ENCODE measurements at places on chromosomes 2 and 18. TPM values are rescaled to one million over a fixed set of nuclear protein-coding genes. Genes with fewer than 3 reads are reported as not detected.
A peak's percentile ranks its signal among the peaks of the same experiment; 100 is the strongest.

The REG3G gene
- not detected for polyA plus RNA-seq

The ST6GAL2 gene
- polyA plus RNA-seq: 24.7 TPM

The CHN1 gene
- polyA plus RNA-seq: 34.7 TPM

The ARPC2 gene
- polyA plus RNA-seq: 260 TPM

The UGT1A6 gene
- polyA plus RNA-seq: 2.7 TPM

The KCNS3 gene
- polyA plus RNA-seq: 9.2 TPM

The MREG gene
- 25.4 TPM for polyA plus RNA-seq

DNA sequence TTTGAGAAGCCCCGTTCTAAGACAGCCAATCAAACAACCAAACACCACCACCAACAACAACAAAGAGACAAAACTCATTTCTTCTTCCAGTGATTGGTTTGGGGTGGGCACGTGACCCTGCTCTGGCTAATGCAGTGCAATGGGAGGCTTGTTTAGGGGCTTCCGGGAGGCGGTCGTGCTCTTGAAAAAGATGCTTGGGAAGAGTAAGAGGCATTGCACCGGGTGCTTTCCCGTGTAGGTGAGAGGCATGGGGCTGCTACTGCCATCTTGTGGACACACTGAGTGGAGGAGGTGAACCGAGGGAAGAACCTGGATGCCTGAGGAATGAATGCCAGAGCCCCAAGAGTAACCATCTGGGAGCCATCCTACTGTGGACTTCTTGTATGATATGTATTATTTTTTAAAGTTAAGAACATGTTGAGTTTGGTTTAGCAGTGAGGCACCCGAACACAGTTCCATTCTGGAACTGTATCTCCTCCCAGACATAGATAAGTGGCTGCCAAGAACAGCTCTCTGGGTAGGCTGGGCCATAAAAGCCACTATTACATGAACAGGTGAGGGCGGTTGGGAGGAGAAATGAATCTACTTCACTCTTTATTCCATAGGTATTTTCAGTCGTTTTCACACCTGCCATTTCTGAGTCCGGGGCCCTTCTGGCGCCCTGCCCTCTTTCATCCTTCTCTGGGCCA is 19.1 kb upstream of the ARHGAP25 start:
- peak; percentile 33 for DNase-seq

DNA sequence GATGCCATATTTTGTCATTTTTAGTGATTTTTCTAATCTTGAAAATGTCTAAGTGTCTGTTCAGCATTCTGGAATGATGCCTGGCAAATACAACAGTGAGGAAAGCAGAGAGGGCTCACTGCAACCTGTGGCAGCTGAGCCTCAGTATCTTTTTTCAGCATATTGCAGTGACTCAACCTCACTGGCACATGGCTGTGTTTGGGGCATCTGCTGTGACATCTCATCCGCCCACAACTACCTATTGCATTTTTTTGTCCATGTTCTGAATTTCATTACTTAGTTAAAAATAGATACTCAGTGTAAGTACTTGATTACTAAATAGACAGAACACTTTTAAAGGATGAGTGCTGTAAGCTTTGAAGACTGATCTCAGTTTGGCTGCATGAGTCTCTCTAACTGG is 10.7 kb downstream of the BABAM2 start:
- DNase-seq: no peak

DNA sequence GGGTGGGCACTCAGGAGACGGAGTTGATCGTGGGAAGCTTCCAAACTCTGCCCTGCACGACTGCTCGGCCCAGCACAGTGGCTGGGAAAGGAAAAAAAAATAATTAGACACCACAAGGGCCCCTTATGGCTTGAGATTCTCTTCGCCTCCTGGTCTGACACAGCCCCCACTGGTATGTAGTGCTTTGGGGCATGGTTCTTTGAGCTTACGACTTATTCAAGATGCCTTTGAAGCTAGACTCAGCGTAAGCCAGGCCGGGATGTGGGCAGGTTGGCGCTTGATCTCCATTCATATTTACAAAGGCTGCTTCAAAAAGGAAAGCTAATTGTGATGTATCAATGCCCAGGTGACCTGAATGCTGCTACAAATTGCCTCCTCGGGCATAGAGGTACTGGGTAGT is 50.5 kb downstream of the CXCR4 start:
- no peak for DNase-seq

- no peak for DNase-seq
These were observed 62.3 kb upstream of the DYNC1I2 start for GRCh38 chr2:171625006-171625405.
